ENCODE measurements at places on chromosomes 12 and 14.

- DNase-seq, result peak; percentile 31
Observed at GRCh38 chr14:55976655-55977054, 141.6 kb upstream of the PELI2 start.

GRCh38 chr12:97939156-97939555 lies 476.6 kb downstream of the RMST start:
- no peak for DNase-seq

DNA sequence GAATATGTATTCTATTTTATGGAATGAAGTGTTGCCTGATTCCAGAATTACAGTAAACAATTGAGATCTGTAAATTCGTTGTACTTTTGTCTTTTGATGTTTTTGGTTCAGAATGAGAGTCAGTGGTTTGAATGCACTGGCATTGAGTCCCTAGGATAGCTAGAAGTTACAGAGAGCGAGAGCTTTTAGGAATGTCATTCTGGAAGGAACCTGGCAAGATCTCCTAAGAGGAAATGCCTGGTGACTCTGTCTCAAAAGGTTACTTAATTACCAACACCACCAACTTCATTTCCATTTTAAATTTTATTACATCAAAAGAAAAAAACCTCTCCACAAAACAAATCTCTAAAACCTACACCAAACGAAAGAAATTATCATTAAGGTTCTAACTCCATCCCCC lies 6.0 kb upstream of the CEBPE start:
- no peak for DNase-seq

- DNase-seq, result no peak
Observed at GRCh38 chr14:100592972-100593371, 5.8 kb upstream of the BEGAIN start.

GRCh38 chr12:26705851-26706250 lies 127.1 kb downstream of the ITPR2 start:
- no peak for DNase-seq

DNA sequence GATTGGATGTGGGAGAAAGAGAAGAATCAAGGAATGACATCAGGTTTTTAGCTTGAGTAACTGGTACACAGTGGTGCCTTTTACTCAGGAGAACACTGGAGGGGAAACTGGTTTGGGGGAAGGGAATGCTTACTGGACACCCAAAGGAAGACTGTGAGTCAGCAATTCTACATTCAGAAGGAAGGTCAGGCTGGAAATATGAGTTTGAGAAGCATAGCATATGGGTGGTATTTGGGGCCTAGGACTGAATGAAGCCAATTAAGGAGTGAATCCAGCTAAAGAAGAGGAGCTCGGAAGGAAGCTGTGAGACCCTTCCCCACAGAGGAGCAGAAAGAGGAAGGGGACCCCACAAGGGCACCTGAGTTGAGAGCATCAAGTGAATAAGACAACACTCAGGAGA lies 35.4 kb downstream of the DMAC2L start:
- peak; percentile 75 for DNase-seq

- no peak for DNase-seq
Observed at GRCh38 chr12:31645924-31646323, 13.6 kb upstream of the ETFBKMT start.

DNA sequence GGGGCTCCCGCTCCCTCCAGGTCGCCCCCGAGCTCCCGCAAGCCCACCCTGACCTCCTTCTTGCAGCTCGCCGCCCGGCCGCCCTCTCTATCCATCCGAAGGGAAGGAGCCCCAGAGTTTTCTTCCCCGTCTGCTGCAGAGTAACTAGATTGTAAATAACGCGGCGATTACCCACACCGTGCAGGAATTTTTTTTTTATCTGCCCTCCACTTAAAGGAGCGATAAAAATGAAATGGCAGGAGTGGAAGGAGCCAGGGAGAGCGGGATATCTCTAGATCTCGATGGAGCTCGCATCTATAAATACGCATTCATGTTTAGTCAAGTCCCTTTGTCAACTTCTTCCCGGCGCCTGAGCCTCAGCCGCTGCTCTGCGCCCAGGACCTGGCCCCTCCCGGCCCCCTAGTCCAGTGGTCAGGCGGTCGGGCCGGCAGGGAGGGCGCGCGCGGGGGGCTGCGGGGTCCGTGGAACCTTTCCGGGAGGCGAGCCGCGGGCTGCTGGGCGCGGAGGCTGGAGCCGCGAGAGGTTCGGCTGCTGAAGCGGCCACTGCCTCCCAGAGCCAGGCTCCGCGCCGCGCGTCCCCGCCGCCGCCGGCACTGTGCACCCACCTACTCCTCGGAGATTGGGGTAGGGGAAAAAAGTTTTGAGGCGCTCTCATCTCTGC lies 386.0 kb downstream of the BCAT1 start:
- peak; percentile 42 for DNase-seq

DNA sequence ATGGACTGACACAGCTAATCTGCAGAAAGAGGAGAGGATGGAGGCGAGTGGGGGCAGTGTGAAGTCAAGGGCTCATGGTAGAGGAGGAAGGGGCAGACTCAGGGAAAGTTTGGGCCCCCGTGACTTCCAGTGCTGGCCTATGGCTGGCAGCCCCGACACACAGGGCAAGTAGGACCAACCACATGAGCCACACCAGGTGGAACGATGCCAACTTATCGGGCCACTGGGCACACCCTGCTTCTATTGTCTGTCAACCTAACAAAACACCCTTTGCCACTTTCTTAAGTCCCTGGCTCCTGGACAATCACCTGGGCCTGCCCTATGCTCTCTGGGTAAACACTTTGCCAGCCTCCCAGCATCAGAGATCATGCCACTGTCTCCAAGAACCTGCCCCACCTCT lies 65.2 kb upstream of the PSMC1 start:
- no peak for DNase-seq

DNA sequence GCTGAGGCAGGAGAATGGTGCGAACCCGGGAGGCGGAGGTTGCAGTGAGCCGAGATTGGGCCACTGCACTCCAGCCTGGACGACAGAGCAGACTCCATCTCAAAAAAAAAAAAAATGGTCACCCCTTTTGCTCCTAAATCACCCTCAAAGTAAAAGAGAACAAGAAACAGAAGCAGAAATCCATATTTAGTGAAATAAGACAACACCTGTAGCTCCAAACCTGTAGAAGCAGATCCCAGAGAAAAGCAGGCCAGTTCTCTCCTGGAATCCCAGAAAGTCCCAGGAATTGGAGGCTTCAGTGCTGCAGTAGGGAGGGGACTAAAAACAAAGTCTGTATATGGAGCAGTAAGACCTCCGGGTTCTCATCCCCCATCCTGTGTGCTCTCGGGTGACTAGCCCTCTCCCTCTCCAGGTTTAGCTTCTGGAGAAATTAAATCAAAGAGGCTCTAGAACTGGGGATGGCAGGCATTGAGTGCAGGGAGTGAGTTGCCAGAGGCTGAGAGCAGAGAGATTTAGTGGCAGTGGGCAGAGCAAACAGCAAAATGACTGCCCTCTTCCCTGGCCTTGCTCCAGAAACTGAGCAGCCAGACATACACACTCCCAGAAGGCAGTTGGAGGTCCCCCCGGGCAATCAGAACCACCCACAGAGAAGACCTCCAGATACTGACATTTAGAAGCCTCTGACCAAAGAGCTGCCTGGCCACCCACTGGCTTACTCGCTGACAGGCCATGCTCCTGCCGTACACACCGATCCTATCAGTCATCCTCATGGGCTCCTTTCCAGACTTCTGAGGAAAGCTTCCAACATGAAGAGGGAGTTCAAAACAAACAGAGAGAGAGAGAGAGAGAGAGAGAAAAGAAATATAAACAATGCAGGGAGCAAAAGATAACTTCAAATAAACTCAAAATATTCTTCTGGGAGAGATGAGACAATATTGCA lies 6.3 kb upstream of the MLXIP start:
- peak; percentile 45 for DNase-seq

DNA sequence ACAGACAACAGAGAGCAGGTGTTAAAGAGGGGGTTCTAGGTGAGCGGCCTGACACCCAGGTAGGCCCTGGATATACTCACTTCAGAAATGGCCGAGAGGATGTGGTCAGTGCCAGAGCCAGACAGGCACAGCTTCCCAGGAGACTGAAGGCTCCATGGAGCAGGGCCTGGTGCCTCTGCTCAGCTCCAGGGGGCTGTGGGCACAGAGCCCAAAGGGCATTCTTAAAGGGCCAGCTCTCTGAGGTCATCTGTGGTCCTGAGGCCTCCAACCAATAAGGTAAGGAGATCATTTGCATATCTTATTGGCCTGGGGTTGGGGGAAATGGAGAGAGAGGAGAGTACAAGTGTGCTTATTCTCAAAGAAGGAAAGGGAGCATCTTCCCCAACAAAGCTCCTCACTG lies 9.7 kb upstream of the PCK2 start:
- no peak for DNase-seq

DNA sequence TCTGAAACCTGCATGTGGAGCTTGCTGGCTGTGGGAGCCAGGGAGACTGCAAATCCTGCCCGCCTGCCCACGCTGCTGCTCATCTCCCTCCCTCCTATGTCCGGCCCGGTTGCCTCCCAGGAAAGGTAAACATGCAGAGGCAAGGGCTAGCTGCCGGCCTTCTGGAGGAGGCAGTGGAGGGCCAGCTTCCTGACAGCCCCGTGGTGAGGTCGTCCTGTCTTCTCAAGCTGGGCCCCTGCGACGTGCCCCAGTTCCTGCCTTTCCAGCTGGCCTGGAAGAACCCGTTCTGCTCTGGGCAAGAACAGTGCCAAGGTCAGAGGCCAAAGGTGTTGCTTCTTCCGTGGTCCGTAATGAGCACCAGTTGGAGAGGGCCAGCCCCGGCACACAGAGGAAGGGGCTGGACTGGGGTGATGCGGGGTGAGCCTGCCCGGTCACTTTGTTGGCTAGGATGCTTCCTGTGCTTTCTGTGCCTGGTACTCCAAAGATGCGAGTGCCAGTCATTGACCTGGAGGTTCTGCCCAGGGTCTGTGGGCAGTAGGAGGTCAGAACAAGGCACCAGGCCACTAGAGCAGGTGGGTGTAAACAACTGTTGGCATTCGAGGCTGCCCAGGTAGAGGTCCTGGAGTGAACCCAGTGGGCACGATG lies 25.3 kb downstream of the TPCN1 start:
- DNase-seq, result no peak

DNA sequence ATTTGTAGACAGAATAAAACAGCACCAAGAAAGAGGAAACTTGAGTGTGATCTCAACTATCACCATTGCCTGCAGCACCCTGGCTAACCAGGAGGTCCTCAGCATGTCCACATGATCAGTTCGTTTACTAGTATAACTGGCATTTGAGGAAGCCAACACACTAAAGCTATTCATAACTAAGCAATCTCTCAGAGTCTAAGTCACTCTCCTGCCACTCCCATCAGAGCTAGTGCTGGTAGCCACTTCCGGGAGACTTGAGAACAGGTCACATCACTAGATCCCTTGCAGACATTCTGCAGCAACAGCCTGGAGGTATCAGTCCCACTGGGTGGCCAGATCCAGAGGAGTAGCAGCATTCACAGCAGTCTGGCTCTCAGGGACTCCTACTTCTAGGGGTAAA lies 352.9 kb upstream of the OR4E1 start:
- DNase-seq, result no peak

- DNase-seq, result no peak
Observed at GRCh38 chr14:54396183-54396492, 669 bp upstream of the CDKN3 start.

GRCh38 chr12:33000016-33000415 lies 103.4 kb upstream of the PKP2 start:
- DNase-seq, result no peak

GRCh38 chr12:11621797-11622423 lies 27.6 kb upstream of the ETV6 start:
- DNase-seq, result no peak

- no peak for DNase-seq
Observed at GRCh38 chr14:36940476-36940875, 231.9 kb downstream of the SLC25A21 start.

- peak; percentile 91 for DNase-seq
Observed at GRCh38 chr14:49861699-49862088, 9.1 kb upstream of the NEMF start.

DNA sequence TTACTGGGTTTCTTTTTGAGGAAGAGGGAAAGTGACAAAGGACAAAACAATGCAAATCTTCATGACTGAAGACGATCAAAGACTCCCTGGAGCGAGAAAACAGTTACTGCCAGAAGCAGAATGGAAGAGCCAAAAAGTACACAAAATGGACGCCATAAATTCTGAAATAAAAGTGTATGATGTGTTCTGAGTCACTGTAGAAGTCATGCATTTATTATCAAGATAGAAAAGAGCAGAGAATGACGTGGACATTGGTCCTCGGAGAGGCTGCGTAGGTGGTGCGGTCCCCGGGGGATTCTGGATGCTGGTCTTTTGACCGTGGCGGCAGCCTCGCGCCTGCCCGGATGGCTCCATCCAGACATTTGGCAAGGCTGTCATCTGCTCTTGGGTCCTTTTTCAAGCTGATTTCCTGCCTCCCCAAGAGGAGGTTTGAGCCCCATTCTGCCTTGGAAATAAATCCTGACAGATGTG lies 52.8 kb downstream of the C14orf132 start:
- DNase-seq, result peak; percentile 59

DNA sequence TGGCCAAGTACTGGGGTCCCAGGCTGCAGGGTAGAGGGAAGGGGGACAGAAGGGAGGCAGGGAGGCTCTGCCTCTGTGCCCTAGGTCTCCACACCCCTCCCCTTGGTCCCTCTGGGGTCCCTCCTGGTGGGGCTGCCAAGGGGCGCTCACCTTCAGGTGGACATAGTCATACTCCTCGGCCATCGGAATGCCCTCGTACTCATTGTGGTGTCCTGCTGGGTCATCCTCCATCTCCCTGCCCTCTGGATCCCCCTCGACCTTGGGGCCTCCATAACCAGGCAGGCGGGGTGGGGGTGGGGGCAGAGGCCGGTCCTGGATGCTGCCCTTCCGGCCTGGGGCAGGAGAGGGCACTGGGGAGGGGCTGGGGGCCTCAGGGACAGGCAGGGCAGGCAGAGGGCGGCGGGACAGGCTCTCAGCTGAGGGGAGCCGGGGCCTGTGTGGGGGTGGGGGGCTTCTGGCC lies 5.8 kb downstream of the EFS start:
- DNase-seq, result no peak

GRCh38 chr14:22803687-22803974 lies 11.6 kb downstream of the SLC7A7 start:
- DNase-seq, result no peak

- peak; percentile 61 for DNase-seq
Observed at GRCh38 chr12:124389138-124389724, 94.3 kb downstream of the RFLNA start.

All from cardiac muscle cell (in vitro differentiated cells and primary cell).